ENCODE measurements at places on chromosomes 4 and X. TPM values are rescaled to one million over a fixed set of nuclear protein-coding genes. Genes with fewer than 3 reads are reported as not detected.

AMMECR1 gene
- total RNA-seq, result 26.7 TPM

CSAG1 gene
- not detected for total RNA-seq

RAB41 gene
- total RNA-seq, result not detected

NXF2 gene
- not detected for total RNA-seq

RAB39B gene
- total RNA-seq, result 4.8 TPM

HSFX4 gene
- total RNA-seq, result not detected

CASK gene
- 81.9 TPM for total RNA-seq

AGTR2 gene
- total RNA-seq, result not detected

TCEAL7 gene
- 4.9 TPM for total RNA-seq

DMRTC1 gene
- 0.60 TPM for total RNA-seq

LANCL3 gene
- 0.24 TPM for total RNA-seq

- no peak for DNase-seq
Observed at GRCh38 chr4:106717091-106717490, 319.0 kb downstream of the DKK2 start.

- DNase-seq, result no peak
Observed at GRCh38 chr4:3801931-3802550, 35.9 kb downstream of the ADRA2C start.

DNA sequence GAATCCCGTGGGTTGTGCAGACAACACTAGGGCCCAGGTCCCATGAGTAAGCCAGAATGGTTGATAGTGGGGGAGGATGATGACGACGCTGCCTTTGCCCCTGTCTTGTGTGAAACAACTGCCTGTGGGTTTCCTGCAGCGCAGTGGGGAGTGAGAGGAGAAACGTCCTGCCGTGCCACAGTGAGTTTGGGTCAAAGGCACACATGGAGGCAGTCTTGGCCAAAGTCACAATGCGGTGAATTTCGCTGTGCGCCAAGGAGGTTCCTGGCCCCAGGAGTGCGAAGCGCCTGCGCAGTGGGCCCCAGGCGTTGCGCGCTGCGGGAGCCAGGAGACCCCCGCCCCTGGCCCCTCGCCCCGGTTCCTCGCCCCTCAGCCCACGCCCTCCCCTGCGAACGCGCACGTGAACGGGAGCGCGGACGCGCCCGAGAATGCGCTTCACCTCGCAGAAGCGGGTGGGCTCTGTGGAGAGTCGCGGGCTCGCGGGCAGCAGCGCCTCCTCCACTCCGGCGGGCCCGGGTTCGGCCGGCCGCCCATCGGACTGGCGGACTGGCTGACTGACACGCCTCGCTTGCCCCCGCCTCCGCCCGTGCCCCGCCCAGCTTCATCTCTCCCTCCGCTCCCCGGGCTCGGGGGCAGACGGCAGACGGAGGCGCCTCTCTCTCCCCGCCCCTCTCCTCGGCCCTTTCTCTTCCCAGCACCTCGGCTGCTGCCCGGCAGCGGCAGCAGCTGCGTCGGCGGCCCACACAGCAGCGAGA, at the start of gene NUDT10:
Gene NUDT10, plus strand, starts transcription at position 635 of the 755 bp plus-strand sequence. CDS start 144 bp downstream, outside the sequence.
- peak; percentile 59 for DNase-seq

GRCh38 chr4:122652379-122652778, 31.5 kb upstream of the IL21 start:
- no peak for DNase-seq

GRCh38 chr4:4472344-4472958, 69.4 kb downstream of the STX18 start:
- no peak for DNase-seq

GRCh38 chr4:144338148-144338547, 197.6 kb upstream of the GYPA start:
- no peak for DNase-seq

- DNase-seq, result no peak
Observed at GRCh38 chrX:136880003-136880451, 498 bp downstream of the RBMX start.

GRCh38 chr4:151948351-151949016, 187.7 kb upstream of the GATB start:
- no peak for DNase-seq

DNA sequence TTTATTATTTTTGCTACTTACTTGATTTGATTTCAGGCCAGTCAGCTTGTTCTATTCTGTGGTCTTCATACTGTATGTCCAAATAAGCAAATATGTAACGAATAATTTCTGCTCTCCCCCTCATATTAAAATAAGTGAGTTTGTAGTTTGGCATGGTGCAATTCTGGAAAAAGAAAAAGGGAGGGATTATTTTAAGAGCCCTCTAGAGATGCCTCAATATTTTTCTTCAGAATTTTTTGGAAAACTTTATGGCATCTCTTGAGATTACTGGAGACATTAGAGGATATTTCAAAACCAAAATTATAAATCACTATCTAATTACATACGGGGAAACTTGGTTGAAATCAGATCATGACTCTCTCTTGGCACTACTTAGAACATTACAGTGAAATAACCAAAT, 8.2 kb downstream of the HPGDS start:
- DNase-seq, result no peak

- DNase-seq, result no peak
Observed at GRCh38 chr4:151908734-151909497, 148.1 kb upstream of the GATB start.

DNA sequence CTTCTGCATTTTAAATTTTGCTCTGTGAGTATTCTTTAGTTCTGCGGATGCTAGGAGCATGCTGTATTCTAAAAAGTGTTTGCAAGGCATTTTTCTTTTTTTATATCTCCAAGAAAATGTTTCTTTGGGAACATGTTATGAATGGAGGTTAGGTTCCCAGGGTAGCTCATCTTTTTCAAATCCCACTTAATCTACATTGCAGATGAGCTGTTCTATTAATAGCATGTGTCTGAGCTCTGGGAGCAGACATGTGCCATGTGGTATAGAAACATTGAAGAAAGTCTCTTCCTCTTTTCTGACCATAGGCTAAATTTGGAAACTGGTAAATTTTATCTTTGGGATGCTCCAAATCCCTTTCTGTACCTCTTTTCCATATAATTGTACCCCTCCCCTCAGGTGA, 23.2 kb downstream of the DIAPH2 start:
- no peak for DNase-seq

DNA sequence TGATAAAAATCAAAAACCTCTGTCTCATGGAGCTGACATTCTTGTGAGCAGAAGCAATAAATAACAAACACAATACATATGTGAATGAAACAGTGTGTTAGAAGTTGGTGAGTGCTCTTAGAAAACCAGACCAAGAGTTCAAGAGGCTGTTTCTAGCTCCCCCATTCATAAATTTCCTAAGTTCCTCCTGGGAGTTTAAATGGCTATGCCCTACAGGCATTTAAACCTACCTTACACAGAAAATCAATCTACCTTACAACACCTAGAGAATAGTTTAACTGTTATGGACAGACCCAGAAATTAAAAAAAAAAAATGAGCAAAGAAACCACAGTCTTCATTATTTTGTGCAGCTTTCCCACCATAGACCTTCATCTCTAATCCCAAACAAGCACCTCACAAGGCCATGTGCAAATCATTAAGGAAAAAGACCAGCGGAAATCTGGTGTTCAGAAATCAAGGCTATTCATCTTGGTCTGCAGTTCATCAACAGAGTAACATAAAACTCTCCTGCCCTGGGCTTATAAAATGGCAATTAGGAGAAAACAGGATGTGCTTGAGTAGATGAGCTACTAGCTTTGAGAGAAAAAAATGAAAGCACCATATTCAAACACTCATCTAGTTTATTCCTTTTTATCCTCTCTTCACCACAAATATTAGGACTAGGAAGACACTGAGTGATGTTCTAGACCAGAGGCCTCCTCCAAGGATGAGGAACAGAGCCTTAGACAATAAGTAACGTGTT, 147.2 kb downstream of the SHROOM3 start:
- no peak for DNase-seq

- DNase-seq, result no peak
Observed at GRCh38 chr4:53147197-53147596, 218.7 kb downstream of the SCFD2 start.

GRCh38 chr4:56417396-56417795, 18.0 kb downstream of the PPAT start:
- DNase-seq, result no peak

GRCh38 chr4:7858498-7858897, 81.2 kb downstream of the AFAP1 start:
- no peak for DNase-seq

DNA sequence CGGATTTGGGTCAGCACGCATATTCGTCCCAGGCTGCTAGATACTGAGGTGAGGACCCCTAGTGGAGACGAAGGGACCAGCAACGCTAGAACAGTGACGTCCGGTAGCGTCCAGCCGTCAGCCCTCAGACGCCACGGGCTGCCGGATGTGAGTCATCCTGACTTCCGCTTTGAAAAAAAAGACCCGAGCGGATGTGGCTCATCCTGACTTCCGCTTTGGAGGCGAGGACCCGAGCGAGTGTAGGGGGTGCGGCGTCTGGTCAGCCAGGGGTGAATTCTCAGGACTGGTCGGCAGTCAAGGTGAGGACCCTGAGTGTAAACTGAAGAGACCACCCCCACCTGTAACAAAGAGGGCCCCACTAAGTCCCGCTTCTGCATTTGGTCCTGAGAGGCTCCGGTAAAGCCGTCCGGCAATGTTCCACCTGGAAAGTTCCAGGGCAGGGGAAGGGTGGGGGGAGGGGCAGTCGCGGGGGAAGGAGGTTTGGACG, at the start of gene MAGEB2:
Gene MAGEB2, plus strand, starts transcription at position 207 of the 487 bp plus-strand sequence. CDS start 3,018 bp downstream, outside the sequence.
- DNase-seq, result no peak

DNA sequence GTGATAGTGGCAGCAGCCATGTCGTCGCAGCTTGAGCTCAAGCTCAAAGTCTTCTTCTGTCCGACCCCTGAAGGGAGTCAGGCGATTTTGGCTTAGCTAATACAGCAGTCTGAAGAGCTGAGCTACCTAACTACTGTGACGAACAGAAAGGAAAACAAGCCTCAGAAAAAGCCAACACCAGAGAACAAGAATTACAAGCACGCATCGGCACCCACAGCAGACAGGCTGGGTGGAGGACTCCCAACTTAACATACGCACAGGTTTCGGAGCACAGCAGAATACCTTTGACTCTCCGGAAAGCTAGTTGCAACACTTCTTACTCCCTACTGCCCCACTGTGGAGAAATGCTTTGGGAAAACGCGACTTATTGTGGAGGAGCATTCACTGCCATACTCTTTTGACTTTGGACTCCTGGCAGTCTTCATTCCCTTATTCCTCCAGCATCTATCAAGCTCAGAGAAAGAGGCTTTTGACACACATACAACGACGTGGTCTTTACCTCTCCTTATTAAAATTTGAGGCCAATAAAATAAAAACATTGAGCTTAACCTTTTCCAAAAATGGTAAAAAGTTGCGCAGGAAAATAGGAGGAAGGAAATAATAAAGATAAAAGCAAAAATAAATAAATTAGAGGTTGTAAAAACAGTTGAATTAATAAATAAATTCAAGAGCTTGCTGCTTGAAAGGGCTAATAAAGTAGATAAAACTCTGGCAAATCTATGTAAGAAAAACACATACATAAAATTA, 41.3 kb upstream of the GPC3 start:
- peak; percentile 59 for DNase-seq

DNA sequence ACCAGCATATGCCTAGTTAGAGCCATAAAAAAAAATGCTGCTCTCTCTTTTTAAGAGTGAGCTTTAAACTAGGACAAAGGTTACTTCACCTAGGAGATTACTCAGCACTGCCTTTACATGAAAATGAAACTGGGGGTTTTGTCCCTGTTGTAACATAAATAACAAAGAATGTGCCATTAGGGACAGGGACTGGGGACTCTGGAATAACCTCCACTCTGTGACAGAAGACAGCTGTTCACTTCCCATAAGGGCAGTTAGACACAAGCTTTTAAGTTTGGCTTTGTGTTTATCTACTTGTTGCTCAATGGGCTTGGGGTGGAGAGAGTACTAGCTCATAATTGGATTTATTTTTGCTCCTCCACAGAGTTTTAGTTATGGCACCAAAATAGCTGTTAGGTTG, 11.9 kb downstream of the ENPEP start:
- no peak for DNase-seq

DNA sequence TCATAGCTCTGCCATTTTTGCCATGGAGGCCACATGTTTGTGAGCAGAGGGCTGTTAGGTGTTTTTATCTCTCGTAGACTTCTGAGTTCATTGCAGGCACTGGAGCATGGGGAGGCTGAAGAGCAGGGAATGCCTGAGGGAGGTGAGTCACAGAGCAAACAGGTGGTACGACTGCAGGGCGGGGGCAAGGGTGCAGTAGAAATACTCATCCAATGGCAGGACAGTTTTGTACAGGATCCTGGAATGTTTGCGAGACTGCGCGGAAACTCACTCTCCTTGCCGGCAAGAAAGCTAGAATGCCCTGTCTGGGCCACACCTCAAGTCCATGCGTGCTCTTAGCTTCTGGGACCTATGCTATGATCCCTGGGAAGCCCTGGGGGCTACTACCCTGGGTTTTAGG, 20.0 kb upstream of the VCX2 start:
- no peak for DNase-seq

DNA sequence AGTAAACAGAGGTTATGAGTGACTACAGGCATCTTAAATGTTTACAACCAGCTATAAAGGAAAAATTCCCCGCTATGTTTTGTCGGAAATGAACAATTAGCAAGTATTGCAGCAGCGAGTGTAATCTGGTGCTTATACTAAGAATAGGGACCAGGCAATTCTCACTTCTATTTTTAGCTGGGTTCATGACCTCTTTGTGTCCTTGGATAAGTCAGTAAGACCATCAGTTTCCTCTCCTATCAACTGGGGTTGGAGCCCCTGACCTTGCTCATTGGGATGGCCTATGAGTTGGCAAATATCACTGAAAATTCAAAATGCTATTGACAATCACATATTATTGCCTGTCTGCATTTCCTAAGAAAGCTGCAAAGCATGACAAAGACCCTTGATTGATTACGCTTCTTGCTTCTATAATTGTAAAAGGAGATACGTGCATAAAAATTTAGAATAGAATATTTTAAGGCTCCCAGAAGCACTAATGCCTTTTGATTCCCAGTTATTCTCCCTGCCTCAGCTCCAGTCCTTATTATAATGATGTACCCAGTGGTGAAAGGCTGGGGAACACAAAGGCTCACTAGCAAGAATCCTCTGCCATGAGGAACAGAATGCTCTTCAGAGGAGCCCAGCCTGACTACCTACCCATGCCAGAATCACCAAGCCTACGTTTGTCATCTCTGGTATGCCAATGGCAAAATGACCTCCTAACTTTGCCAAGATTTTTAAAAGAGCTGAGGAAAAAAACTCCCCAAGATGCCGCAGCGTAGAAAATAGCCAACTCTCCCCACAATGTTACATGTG, 21.9 kb downstream of the GATB start:
- DNase-seq, result no peak

- no peak for DNase-seq
Observed at GRCh38 chrX:13540602-13541001, 28.8 kb upstream of the EGFL6 start.

- no peak for DNase-seq
Observed at GRCh38 chrX:1932231-1932630, 317.4 kb downstream of the ASMT start.
